OCI-M1 (cell line): ENCODE measurements at places on chromosomes 1 and 21.
A peak's percentile ranks its signal among the peaks of the same experiment; 100 is the strongest.

DNA sequence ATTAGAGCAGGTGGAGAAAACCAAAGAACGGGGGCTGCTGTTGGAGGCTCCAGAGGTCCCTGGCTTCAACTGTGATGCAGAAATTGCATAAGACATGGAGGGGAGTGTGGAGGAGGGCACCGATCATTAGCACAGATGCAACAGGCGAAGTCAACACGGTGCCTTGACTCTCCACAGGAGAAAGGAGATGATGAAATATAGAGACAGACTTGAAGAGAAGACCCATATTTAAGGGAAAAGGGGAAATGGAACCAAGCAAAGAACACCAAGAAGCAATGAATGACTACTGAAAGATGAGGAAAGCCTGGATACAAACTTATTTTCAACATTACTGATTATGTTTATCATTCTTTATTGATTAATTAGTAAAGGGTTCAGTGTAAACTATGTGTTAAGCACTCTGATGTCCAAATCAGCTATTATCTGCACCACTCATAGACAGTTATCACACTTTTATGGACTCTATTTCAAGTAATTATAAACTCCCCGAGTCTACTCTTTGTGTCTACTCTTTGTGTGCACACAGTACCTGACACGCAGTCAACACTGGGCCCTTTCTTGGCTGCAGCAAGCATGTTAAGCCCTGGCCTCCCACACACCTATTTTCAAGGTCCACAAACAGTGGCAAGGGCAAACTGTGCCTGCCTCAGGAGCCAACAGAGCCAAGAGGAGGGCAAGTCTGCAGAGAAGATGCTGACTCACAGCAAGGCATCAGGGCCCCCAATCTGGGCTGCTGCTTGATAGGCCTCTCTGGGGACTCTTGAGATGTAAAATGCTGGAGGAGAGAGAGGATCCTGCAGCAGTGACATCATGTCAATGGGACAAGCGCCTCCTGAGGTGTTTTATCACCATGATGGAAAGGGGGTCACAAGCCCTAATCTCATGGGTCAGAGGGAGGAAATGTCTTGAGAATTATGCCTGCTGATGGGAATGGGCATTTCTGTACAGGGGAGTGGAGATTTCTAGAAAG lies 17.6 kb downstream of the PCNX2 start:
- peak; percentile 36 for DNase-seq

DNA sequence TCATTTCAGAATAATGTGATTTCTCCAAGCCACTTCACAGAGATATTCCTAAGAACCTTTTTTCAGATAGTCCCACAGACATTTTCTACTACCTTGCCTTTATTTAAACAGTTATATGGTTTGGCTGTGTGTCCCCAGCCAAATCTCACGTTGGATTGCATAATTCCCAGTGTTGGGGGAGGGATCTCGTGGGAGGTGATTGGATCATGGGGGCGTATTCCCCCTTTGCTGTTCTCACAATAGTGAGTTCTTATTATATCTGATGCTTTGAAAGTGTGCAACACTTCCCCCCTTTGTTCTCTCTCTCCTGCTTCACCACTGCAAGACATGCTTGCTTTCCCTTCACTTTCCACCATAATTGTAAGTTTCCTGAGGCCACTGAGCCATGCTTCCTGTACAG lies 93.6 kb upstream of the ZNF678 start:
- peak; percentile 24 for DNase-seq

- no peak for DNase-seq
These were observed 365.8 kb upstream of the DPYD start for GRCh38 chr1:98286656-98287055.

- no peak for DNase-seq
These were observed 66.8 kb upstream of the JUN start for GRCh38 chr1:58850636-58851035.

DNA sequence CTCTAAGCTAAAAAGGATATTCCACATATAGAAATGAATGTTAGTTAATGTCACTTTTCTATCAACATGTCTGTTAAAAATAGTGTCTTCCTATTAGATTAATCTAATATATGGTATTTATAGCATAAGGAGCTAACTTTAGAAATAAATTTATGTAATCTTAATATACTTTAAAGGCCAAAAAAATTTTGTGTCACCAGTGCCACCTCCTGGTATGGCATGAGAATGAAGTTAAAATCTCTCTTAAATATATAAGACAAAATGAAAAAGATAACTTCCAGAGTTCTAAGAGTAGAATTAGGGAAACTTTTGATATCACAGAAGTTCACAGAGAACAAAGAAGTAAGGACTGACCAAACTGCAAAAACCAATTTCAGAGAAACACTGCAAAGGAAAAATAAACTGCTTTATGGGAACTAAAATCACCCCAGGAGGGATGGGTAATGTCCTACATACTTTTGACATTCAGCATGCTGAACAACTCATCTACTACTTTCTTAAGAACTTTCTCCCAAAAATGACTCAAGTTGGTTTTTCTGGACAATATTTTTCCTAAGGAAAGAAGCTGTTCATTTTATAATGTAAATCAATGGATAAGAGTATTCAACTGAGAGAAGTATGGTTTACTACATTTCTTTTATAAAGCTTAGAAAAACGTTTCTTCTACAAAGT lies 82.8 kb downstream of the TRIM33 start:
- DNase-seq = peak; percentile 52

DNA sequence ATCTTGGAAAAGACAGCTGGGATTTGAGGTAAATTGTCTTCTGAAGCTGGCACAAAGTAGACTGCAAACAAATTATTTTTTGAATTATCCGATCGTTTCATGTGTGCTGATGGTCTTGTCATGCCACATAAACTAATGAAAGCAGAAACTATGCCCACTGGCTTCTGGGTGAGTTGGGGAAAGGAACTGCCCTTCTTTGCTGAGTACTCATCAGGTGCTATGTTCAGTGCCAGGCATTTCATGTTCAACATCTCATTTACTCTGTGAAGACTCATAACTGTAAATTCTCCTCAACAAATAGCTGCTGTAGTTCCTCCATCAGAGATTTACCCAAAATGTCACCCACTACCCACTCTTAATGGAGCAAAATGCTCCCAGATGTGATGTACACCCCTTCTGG lies 1.2 kb downstream of the TRIT1 start:
- DNase-seq = no peak

DNA sequence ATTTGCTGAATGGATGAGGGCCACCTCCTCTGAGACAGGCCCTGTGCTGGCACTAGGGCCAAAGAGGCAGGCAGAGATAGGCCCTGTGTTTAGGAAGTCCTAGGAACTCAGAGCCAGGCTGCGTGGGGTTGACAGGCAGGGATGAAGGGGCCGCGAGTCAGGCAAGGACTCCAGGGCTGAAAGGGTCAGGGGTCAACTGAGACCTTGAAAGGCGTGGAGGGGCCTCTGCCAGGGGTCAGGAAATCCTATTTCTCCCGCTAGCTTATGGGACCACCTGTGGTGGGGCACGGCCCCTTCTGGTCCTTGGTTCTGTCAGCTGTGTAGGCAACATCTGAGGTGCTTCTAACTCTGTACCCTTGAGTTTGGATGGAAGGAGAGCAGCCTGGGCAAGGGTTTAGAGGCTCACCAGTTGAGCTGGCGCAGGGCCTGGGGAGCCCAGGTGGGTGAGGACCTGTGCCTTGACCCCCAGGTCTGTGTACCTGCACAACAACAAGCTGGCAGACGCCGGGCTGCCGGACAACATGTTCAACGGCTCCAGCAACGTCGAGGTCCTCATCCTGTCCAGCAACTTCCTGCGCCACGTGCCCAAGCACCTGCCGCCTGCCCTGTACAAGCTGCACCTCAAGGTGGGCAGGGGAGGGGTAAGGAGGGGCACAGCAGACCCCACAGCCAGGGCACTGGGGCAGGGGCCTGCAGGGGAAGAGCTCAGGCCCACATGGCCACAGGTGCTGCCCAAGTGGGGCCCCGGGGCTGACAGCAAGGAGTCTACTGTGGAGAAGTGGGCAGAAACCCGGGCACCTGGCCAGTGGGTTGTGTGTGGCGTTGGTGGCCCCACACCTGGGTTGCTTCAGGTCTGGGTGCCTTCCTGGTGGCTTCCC lies 14.9 kb downstream of the PODN start:
- DNase-seq = no peak

GRCh38 chr1:206479183-206480125 lies 9.2 kb downstream of the IKBKE start:
- peak; percentile 84 for DNase-seq

DNA sequence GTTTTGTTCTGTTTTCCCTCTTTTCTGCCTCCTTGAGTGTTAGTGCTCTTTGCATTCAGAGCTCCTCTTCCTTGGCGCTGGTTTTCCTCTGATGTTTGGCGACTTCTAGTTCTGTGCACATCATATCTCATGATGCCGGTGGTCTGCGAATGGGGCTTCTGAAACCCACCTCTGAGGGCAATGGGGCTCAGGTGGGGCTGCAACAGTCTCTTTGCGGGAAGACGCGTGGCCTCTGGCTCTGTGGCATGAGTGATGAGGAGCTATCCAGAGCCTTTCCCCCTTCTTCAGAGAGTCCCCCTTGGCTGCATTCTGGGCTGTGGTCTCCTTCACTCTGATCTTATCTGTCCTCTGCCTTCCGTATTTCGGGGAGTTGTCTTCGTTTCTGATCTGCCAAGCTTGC lies 39.0 kb downstream of the TNFRSF8 start:
- no peak for DNase-seq

GRCh38 chr1:3903141-3904005 lies 3.3 kb upstream of the C1orf174 start:
- DNase-seq = no peak
